ENCODE measurements at places on chromosomes 1 and 21.
A peak's percentile ranks its signal among the peaks of the same experiment; 100 is the strongest.

GRCh38 chr1:232029315-232029714 lies 402.7 kb downstream of the DISC1 start:
- DNase-seq, result no peak

GRCh38 chr1:51799372-51799771 lies 79.2 kb downstream of the NRDC start:
- no peak for DNase-seq

DNA sequence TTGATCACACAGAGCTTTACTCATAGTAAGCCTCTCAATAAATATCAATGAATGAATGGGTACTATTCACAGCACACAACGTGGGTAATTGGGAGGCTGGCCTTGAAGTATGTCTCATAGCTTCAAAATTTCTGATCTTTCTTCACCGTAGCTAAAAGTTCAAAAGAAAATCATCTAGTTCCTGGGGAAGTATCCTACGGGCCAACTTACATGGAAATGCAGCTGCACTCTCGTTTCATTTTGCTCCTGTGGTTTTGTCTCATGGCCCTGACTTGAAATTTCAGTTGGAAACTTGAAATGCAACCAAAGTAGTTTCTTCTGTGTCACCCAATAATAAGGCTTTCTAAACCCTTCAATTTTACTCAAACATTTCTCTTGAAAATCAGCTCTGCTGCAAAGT lies 76.1 kb upstream of the CNIH3 start:
- DNase-seq, result no peak

GRCh38 chr1:243974451-243975292 lies 76.4 kb upstream of the ZBTB18 start:
- DNase-seq, result peak; percentile 52

GRCh38 chr1:40318476-40318875 lies 1.4 kb upstream of the COL9A2 start:
- no peak for DNase-seq

GRCh38 chr1:93694039-93694438 lies 12.4 kb upstream of the BCAR3 start:
- no peak for DNase-seq

GRCh38 chr1:8075511-8076051 lies 49.5 kb upstream of the ERRFI1 start:
- no peak for DNase-seq

- no peak for DNase-seq
Measured at GRCh38 chr1:200217703-200218102, 190.2 kb downstream of the NR5A2 start.

DNA sequence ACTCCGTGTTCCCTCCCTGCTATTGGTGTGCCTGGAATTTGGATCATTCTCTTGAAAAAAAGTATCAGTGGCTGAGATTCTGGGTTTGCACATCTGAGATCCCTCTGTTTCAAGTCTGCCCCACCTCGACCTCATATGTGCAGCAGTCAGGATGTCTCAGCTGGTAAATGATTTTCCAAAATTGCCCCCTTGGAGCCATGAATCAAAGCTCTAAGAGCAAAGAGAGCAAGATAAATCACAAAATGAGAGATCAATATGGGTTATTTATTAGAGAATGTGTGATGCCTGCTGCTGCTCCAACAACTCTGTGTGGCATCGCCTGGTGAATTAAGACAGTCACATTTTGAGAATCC lies 8.5 kb downstream of the CRP start:
- no peak for DNase-seq

DNA sequence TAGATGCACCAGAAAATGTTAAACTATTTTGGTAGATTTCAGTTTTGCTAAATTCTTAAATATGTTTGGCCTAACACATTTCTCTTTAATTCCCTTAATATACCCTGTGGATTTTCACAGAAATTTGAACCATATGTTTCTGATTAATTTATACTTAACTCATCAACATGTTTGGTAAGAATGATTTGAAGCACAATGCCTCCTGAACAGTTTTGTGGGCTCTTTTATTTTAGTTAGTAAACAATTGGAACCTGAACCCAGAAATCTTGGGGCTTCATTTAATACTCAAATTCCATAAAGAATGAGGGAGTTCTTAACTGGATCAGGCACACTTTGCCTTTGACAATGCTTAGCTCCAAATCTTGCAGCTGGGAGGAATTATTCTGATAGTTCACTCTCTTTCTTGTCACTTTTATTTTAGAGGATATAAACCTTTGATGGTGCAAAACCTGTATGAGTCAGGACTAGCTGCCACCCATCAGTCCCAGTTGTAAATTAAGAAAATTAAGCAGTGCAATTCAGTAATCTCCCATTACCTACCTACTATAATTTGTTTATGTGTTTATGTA lies 24.6 kb upstream of the LYPLAL1 start:
- DNase-seq, result no peak

GRCh38 chr1:46455951-46456350 lies 33.7 kb upstream of the DMBX1 start:
- no peak for DNase-seq

DNA sequence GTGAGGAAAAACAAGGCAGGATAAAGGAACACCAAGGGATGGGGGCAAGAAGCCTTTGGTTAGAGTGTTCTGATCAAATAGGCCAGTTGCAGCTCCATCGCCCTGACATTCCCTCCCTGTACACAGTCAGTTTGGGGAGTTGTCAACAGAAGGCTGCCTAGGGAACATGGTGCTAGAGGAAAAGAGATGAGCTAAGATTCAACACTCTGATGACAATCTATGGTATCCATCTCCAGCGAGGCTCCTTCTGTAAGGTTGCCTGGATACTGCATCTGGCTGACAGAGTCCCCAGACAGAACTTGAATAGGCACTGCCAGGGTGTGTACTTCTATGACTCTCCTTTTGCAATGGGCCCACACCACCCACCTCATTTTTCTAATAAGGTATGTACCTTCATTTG lies 11.2 kb upstream of the SLAMF9 start:
- DNase-seq, result no peak

GRCh38 chr1:32813941-32814739 lies 3.0 kb downstream of the YARS1 start:
- no peak for DNase-seq

DNA sequence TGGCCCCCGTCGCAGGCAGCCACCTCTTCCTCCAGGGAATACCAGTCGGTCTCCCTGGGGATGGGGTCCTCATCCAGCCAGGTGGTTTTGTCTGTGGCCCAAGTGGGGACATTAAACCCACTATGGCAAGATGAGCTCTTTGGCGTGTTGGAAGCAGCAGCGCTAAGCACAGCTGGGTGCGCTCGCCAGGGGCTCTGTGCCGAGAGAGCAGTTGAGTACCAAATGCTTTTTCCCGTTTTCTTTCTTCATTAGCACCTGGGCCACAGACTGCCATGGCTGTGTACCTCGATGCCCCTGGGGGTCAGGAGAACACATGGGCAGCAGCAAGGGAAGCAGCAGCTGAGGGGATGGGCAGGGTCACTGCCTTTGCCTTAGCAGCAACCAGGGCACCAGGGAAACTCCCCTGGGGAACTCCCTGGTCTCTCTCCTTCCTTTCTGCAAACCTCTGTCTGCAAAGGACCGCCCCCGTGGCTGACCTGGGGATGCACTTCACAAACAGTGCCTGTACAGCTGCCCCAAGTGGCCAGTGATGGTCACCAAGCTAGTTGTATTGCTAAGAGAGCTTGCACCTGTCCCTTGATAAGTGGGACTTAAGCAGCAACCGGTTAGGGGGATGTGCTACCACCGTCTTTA lies 31.1 kb downstream of the EDARADD start:
- peak; percentile 79 for DNase-seq

- DNase-seq, result no peak
Measured at GRCh38 chr1:200740571-200741208, 2.0 kb downstream of the CAMSAP2 start.

- no peak for DNase-seq
Measured at GRCh38 chr1:79310609-79311008, 304.1 kb upstream of the ADGRL4 start.

GRCh38 chr1:193540511-193540910 lies 354.1 kb upstream of the B3GALT2 start:
- DNase-seq, result no peak

DNA sequence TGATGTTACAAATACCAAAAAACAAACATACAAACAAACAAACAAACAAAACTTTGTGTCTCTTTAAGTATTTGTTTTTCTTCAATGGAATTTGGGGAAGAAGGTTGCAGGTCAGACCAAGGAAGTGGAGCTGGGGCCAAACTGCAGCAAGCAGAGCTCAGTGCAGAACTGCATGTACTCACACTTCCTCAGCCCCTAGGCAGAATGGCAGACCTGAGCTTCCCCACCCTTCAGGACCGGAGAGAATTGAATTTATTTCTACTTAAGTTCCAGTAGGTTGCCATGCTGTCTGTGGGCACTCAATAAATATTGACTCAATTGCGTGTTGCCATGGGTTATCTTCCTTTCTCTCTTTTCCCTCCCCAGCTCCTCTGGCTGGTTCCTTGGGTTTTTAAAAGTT lies 173.6 kb downstream of the PTGER3 start:
- DNase-seq, result no peak

DNA sequence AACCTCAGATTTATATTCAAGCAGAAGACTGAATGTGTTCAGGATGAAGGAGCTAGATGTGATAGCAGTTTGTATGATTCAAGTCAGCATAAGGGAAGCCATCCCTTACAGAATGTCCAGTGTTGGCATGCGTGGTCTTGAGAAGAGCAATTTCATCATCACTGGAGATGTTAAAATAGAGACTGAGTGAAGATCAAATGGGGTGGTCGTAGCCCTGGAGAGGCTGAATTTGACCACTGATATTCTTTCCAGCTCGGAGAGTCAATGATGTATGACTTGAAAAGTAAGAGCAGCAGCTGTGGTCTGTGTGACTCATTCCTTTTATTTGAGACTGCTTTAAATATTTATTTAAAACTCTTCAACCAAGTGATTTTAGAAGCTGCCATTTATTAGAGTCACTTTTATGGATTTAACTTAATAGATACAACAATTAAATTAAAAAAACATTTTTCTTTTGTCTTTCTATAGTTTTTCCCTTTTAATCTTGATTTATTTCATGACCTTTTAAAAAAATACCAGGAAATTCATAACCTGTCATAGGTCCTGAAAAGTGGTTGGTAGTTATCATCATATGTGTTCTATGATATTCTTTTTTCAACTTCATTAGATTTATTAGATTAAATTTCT lies 15.5 kb downstream of the FMN2 start:
- DNase-seq, result no peak

GRCh38 chr1:212980123-212980785 lies 29.9 kb downstream of the VASH2 start:
- peak; percentile 58 for DNase-seq

GRCh38 chr1:230441183-230442029 lies 15.3 kb upstream of the PGBD5 start:
- no peak for DNase-seq

DNA sequence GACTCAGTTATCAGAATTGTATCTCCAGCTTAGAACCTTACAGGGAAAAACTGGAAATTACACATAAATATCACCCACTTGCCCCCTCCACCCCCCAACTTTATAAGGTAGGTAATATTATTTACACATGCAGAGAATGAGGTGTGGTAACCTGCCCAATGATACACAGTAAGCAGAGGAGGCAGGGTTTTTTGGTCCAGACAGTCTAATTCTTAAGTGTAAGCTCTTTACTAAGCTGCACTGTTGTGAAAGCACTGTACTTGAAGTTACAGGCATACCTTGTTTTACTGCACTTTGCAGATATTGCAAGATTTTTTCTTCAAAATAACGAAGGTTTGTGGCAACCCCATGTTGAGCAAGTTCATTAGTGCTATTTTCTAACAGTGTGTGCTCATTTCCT lies 24.8 kb upstream of the MYOCOS start:
- no peak for DNase-seq

- DNase-seq, result no peak
Measured at GRCh38 chr1:89553157-89553556, 28.5 kb downstream of the LRRC8B start.

DNA sequence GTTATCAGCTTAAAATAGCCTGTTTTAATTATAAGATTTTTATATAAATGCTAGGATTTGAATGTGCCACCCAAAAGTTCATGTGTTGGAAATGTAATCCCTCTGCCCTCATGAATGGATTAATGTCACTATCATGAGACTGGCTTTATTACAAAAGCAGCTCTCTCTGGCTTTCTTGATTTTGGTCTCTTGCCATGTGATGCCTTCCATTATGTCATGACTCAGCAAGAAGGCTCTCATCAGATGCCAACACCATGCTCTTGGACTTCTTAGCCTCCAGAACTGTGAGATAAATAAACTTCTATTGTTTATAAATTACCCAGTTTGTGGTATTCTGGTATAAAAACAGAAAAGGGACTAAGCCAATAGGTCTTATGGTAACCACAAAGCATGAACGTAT lies 6.9 kb upstream of the PRSS38 start:
- DNase-seq, result no peak

DNA sequence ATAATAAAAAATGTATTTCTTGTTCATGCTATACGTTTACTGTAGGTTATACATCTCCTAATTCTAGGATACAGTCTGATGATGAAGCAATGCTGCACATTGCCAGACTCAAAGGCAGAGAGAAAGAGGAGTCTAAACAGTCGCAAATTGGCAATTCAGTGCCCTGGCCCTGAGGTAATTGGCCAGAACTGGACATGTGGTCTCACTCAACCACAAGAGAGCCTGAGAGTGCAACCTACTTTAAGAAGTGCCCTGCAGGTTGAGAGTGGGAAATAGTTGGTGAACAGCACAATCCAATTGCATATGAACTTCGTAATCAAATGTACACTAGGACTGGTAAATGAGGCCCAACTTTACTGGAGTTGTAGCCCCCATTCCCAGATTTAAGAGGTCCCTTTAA lies 5.0 kb upstream of the SLC35A3 start:
- no peak for DNase-seq

GRCh38 chr1:228941666-228942065 lies 206.4 kb downstream of the RHOU start:
- DNase-seq, result no peak

DNA sequence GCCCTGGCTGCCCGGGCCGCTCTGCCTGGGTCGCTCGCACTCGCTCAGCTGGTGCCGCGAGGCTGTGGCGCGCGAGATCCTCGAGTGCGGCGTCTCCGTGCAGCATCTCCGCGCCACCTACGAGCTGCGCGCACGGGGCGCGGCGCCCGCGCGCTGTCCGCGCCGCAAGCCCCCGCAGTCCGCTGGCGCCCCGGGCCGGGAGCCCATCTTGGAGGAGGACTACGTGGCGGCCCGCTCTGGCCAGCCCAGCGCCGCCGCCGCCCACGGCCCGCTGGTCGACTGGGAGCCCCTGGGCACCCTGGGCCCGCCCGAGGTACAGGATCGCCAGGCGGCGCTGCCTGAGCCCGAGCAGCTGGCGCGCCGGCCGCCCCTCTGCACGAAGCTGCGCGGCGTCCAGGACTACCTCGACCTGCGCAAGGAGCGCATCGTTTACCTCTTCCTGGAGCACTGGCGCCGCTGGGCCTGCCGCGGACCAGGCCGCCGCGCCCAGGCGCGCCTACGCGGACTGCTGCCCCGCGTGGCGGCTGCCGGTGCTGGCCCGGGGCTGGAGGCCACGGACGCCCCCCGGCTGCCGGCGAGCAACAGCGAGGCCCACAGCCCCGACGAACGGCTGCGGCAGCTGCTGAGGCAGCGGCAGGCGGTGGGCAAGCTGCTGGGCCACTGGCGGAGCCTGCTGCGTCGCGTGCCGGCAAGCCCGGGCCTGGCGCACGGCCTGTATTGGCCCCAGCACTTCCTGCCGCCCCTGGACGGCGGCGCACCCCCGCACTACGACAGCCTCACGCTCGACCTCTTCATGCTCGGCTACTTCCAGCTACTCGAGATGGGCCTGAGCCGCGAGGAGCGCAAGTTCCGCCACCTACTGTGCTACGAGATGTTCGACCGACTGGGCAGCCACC lies 10.9 kb downstream of the TNFRSF25 start:
- DNase-seq, result no peak

Measured in NCI-H524 (cell line).